ENCODE measurements at places on chromosomes 6 and 20. TPM values are rescaled to one million over a fixed set of nuclear protein-coding genes. Genes with fewer than 3 reads are reported as not detected.

Gene NR2E1
- total RNA-seq, result not detected

Gene PBOV1
- not detected for total RNA-seq

Gene OOEP
- 0.84 TPM for total RNA-seq

Gene PACSIN1
- 0.11 TPM for total RNA-seq

Gene DLK2
- 0.45 TPM for total RNA-seq

Gene RPS21
- total RNA-seq, result 1,982 TPM

Gene SSTR4
- not detected for total RNA-seq

Gene SEL1L2
- not detected for total RNA-seq

Gene CHRNA4
- total RNA-seq, result not detected

Gene PPDPF
- total RNA-seq, result 167 TPM

Gene CLDN20
- total RNA-seq, result not detected

Gene BPI
- total RNA-seq, result not detected

Gene WFDC5
- not detected for total RNA-seq

Gene TRIM38
- total RNA-seq, result 24.9 TPM

Gene BMP7
- total RNA-seq, result not detected

Gene BTBD9
- 17.2 TPM for total RNA-seq

Gene GTSF1L
- 0.23 TPM for total RNA-seq

Gene C4A
- total RNA-seq, result 5.2 TPM

Gene ZNF165
- total RNA-seq, result 0.43 TPM

Gene NOTCH4
- 0.16 TPM for total RNA-seq

Gene SYNGAP1
- total RNA-seq, result 40.7 TPM

Gene TREM2
- not detected for total RNA-seq

Gene EYS
- not detected for total RNA-seq

Gene TNNC2
- total RNA-seq, result not detected

Gene SLC17A1
- not detected for total RNA-seq

Gene SLPI
- total RNA-seq, result not detected

Gene PGC
- total RNA-seq, result not detected

Gene AFG1L
- 4.6 TPM for total RNA-seq

Gene RIPOR3
- total RNA-seq, result not detected

Gene GRIK2
- total RNA-seq, result not detected

Gene FAM83C
- total RNA-seq, result not detected

Gene PRSS35
- total RNA-seq, result not detected

Gene CTCFL
- total RNA-seq, result not detected

Gene FNDC1
- not detected for total RNA-seq

Gene SPDEF
- total RNA-seq, result not detected

Gene TMEM74B
- 0.09 TPM for total RNA-seq

Gene BPIFB1
- not detected for total RNA-seq

Gene OR2B6
- total RNA-seq, result not detected

Gene RSPO3
- not detected for total RNA-seq

Gene MRAP2
- total RNA-seq, result not detected

Gene PARD6B
- total RNA-seq, result 4.5 TPM

Gene VSX1
- not detected for total RNA-seq

Gene RAMACL
- total RNA-seq, result 0.14 TPM

Gene PRDM1
- total RNA-seq, result 56.8 TPM

Gene RIMS1
- total RNA-seq, result not detected

Gene BTNL2
- total RNA-seq, result not detected

Gene HLA-DPA1
- 119 TPM for total RNA-seq

Gene COX4I2
- total RNA-seq, result not detected

Gene DIDO1
- 72.8 TPM for total RNA-seq

Gene SLC22A16
- total RNA-seq, result 0.18 TPM

Gene TULP1
- not detected for total RNA-seq

Gene PAK5
- not detected for total RNA-seq

Gene MUCL3
- total RNA-seq, result not detected

Gene BTN1A1
- not detected for total RNA-seq

Gene RAD21L1
- not detected for total RNA-seq

Gene TNF
- total RNA-seq, result 45.8 TPM

Gene GPR6
- total RNA-seq, result not detected

Gene EGFL8
- total RNA-seq, result 8.7 TPM
